COLO829 (cell line): ENCODE measurements at places on chromosomes 5 and 9.

GRCh38 chr5:155260798-155261197, 247.2 kb downstream of the KIF4B start:
- no peak for DNase-seq

DNA sequence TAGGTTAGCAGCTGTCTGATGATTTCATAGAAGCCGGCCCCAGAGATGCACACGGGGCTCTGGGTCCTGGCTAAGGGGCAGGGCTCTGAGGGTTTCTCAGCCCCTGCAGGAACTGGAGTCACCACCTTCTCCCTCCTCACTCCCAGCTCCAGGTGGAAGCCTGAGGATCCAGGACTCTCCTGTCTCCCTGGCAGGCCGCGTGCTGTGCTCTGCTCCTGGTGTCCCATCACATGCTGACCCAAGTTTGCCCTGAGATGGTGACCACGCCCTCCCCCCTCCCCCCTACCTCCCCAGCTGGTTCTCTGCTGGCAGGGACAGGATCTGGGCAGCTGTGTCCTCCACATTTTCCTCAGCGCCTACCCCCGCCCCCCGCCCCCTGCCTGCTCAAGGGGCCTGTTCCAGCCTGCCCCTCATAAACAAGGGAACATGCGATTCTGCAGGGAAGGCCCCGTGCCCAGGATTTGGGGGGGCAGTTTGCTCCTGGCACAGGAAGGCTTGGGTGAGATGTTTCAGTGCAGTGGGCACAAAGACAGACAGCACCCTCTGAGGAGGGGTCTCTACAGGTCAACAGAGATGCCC, 87.4 kb downstream of the PSD2 start:
- DNase-seq: no peak

GRCh38 chr5:50702615-50703366, 36.4 kb downstream of the PARP8 start:
- DNase-seq: no peak

GRCh38 chr5:56309262-56309826, 76.2 kb upstream of the ANKRD55 start:
- DNase-seq: no peak

DNA sequence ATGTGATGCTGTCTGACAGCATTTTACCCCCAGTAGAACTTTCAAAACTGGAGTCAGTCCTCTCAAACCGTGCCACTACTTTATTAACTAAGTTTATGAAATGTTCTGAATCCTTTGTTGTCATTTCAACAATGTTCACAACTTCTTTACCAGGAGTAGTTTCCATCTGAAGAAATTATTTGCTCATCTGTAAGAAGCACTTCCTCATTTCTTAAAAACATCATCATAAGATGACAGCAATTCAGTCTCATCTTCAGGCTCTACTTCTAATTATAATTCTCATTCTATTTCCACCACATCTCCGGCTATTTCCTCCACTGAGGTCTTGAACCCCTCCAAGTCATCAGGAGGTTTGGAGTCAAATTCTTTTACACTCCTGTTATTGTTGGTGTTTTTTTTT, 2.3 kb upstream of the TAS2R1 start:
- no peak for DNase-seq

GRCh38 chr9:69893057-69893456, 72.4 kb downstream of the CFAP95 start:
- DNase-seq: no peak

DNA sequence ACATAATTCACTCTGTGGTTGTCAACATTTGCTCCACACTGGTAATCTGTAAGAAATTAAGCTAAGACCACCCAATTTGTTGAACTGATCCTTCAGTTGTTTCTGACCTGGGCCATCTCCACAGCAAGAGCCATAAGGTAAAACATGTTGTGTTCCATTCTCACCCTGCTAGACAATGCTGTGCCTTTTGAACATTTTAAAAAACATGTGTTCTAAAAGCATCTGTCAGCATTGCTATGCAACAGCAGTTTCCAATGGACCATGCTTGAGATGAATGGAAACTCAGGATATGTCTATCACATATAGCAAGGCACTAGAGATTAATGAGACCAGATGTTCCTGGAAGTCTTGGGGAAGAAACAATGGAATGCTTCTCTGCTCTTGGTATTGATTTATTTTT, 455.1 kb upstream of the RGMB start:
- DNase-seq: no peak

DNA sequence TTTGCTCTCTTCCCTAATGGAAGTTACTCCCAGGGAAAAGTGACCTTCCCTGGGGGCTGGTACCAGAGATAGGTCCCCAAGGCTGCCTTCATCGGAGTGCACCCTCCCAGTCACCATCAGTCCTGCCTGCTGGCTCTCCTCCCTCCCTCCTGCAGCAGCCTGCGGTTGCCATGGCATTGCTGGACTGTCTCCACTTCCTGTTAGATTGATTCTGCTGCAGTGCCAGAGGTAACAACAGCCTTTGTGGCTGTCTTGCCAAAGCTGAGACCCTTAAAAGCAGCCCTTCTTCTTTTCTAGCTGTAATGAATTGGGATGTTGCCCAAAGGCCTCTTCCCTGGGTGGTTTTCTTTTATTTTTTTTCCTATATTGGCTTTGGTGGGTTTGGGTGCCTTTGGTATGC, 78.1 kb upstream of the PRLR start:
- no peak for DNase-seq

GRCh38 chr9:93010056-93010455, 48.4 kb upstream of the SUSD3 start:
- DNase-seq: no peak

GRCh38 chr5:139640421-139641115, 7.6 kb upstream of the CXXC5 start:
- no peak for DNase-seq
